Heart right ventricle (tissue), 16 donors: ENCODE measurements at places on chromosomes 6 and 20. TPM values are rescaled to one million over a fixed set of nuclear protein-coding genes. Genes with fewer than 3 reads are reported as not detected.

DNA sequence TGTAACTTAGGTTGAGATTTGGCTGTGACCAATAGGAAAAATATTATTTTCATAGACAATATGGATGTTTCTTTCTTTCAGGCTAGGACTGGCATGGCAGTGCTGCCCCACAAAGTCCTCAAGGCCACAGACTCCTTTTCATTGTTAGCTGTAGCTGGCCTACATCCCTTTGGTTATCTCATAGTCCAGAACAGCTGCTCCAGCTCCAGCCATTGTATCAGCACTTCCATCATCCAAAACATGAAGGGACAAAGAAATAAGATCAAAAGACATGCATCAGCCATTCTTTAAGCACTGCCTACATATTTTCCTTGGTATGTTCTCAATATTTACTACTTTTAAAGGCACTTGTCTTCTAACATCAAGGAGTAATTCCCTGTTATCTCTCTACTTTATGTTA is 73.0 kb downstream of the ZDHHC14 start:
- no peak for DNase-seq

ID4 gene
- polyA plus RNA-seq: 6.9 TPM

MATN4 gene
- polyA plus RNA-seq: not detected

BMP2 gene
- 1.5 TPM for polyA plus RNA-seq

DNA sequence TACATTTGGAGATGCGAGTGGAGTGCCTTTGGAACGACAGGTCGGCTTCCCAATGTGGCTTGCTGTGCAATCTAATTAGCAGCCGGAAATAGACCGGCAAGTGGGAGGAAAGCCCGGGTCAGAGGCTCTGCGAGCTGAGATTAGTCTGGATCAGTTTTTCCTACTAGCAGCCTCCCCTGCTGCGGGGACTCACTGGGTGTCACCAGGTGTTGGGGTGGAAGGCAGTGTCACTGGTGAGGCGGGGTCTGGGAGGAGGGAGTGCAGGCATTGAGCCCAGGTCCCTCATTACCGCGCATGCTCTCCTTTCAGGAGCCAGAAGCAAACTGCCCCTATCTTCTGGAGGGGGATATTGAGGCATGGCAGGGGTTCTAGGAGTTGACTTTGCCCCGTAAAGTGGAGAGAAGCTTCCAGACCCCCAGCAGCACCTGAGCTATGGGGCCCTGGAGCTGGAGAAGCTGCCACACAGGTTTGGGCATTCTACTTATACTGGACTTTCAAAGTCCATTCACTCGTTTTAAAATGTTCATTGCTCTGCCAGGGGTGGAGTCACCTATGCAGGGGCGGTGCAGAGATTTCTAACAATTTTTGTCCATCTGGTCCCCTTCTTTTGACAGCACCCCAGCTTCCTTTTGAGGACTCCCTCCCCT is 11.0 kb downstream of the SULF2 start:
- peak; percentile 48 for DNase-seq

- DNase-seq: no peak
Observed at GRCh38 chr20:59608396-59608795, 4.1 kb downstream of the PHACTR3 start.

SLC12A5 gene
- 1.2 TPM for polyA plus RNA-seq

EFCAB8 gene
- 0.15 TPM for polyA plus RNA-seq

ZSCAN31 gene
- polyA plus RNA-seq: 3.3 TPM

DNA sequence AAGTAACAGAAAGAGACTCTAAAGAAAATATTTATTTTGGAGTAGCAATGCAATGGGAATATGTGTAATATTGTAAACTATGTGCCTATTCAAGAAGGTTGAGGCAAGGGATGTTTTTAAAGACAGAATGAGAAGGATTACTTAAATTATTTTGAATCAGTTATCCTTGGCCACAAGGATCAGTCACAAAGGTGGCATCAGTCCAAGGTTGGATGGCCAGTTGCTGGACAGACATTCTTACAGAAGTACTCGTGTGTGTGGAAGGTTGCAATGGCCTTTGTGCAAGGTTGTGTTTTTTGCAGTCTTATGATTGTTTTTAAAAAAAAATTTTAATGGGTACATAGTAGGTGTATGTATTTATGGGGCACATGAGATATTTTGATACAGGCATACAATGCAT is 2.0 kb downstream of the QRSL1 start:
- no peak for DNase-seq

GRCh38 chr6:39173270-39173669 is 56.0 kb downstream of the KCNK5 start:
- DNase-seq: no peak

OOEP gene
- polyA plus RNA-seq: 0.03 TPM

- DNase-seq: no peak
Observed at GRCh38 chr20:22986601-22987000, 48.5 kb upstream of the SSTR4 start.

- no peak for DNase-seq
Observed at GRCh38 chr6:157227202-157228166, 95.8 kb downstream of the TMEM242 start.

BMP5 gene
- 2.9 TPM for polyA plus RNA-seq

- no peak for DNase-seq
Observed at GRCh38 chr20:47061549-47061948, 166.9 kb downstream of the EYA2 start.

DNA sequence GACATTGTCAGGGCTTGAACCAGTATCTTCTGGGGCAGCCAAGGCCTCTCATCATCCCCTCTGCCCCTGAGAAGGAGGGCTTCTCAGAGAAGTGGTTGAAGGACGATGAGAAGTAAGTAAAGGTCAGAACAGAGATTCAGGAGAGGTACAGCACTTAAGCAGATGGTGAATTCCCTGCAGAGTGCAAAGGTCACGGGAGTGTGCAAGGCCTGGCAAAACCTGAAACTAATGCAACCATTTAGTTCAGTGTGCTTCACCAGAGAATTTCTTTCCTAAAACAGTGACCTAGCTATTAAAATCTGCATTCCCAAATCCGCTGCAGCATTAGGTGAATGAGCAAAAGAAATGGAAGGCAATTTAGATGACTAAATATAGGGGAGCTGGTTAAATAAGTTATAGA is 58.4 kb downstream of the TRERF1 start:
- DNase-seq: no peak
